ENCODE measurements at places on chromosomes 7 and 10. TPM values are rescaled to one million over a fixed set of nuclear protein-coding genes. Genes with fewer than 3 reads are reported as not detected.

DNA sequence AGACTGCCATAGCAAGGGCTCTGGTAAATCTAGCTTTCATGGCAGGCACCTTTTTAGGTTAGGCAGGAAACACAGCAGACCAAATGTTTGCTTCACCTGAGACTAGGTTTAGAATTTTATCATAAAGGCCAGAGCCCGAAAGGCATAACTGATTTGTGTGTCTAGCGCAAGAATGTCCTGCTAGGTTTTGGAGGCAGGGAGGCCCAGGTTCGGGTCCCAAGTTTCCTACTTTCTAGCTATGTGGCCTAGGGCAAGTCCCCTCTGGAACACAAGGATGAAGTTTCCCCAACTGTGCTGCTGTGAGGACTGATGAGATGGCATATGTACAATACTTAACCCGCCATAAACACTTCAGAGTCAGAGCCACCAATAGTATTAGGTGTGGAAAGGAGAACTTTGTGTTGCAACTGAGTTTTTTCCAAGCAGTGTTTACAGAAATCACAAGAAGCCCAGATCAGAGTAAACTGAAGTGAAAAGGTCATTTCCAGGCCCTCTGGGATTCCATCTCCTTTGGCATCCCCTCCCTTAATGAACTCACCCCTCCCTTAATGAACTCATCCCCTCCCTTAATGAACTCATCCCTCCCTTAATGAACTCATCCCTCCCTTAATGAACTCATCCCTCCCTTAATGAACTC lies 244.9 kb downstream of the SKAP2 start:
- no peaks in the 10 kb centered on the region for H3K4me1 ChIP-seq
- no peaks in the 10 kb centered on the region for H3K36me3 ChIP-seq
- peaks cover 1% of the 10 kb centered on the region for H3K27me3 ChIP-seq

The ACBD7 gene
- 1.9 TPM for total RNA-seq

DNA sequence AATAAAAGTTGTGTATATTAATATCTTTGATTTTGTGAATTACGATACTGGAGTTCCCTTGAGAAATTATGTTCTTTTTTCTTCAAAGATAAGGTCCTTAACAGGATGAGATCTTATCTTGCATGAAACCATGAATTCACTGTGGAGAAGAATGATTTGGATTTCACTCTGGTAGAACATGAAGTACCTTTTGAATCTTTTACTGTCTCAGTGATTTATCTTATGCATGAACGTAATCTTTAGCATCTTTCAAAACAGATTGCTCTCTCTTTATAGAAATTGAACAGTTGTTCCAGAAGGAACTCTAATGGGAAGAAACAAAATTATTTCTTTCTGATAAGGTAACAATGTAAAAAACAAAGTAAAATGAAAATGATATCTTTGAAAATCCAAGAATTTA lies 11.0 kb upstream of the ZNF438 start:
- no peaks in the 10 kb centered on the region for H3K36me3 ChIP-seq
- H3K27me3 ChIP-seq, result peaks cover 7% of the 10 kb centered on the region
- DNase-seq, result no peak
- no peak overlapping the region for H3K4me3 ChIP-seq
- H3K27ac ChIP-seq, result no peak overlapping the region

GRCh38 chr7:116337018-116337417 lies 126.7 kb downstream of the TES start:
- H3K27ac ChIP-seq, result no peak overlapping the region
- no peak overlapping the region for H3K4me3 ChIP-seq
- no peaks in the 10 kb centered on the region for H3K36me3 ChIP-seq

The COL1A2 gene
- not detected for total RNA-seq

GRCh38 chr10:58725901-58726300 lies 213.2 kb downstream of the BICC1 start:
- H3K27ac ChIP-seq, result no peak overlapping the region
- DNase-seq, result no peak
- no peaks in the 10 kb centered on the region for H3K27me3 ChIP-seq
- no peak overlapping the region for H3K4me3 ChIP-seq

DNA sequence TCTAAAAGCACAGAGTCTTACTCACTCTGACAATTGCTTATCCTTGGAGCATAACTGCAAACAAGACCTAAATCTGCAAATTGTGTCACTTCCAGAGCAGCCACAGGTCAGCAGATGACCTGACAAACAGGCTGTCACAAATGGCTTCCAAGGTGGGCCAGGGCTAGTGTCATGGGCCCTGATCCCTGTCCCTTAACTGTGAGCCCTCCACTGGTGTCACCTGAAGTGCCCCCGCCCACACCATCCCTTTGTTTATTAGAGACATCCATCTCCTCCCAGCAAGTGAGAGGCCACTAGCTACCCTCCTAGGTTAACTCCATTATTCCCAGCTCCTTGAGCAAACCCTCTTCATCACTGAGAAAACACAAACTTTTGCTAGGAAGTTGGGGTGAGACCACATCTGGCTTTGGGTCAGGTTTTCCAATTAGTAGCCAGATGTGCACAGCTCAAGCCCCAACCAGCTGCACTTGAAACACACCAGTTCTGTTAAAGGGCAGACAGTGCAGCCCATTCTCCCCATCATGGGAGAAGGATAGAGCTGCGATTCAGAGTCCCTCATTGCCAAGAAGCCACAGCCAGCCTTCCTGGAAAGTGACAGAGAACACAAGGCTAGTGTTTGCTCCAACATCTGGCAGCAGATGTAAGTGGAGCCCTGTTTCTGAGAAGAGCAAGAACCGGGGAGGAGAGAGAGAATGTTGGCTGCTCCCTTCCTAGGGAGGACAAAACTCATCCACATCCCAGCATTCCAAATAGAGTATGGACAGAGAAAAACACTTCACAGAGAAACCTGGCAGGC lies 75.7 kb upstream of the NANOS1 start:
- no peak overlapping the region for H3K4me3 ChIP-seq
- H3K27me3 ChIP-seq, result peaks cover 5% of the 10 kb centered on the region
- no peaks in the 10 kb centered on the region for H3K4me1 ChIP-seq

DNA sequence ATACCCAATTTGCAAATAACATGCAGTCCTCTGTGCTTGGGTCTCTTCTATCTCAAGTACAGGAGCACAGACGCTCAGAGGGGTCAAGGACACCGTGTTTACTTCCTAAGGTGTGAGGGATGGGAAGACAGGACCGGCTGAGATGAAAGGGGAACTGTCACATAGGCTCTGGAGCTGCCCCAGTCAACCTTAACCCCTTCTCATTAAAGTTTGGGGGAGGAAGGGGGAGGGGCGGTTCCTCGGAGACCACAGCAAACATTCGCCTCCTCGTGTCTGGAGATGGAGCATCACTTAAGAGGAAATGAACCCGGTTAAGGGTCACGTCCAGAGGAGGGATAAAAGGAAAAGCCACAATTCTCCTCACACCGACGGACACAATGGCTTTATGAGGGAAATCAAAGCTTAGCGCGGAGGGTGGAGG lies 1.1 kb downstream of the SH3PXD2A start:
- H3K27me3 ChIP-seq, result peaks cover 27% of the 10 kb centered on the region
- no peaks in the 10 kb centered on the region for H3K36me3 ChIP-seq
- no peak for DNase-seq
- peaks cover 14% of the 10 kb centered on the region for H3K4me1 ChIP-seq
- peak overlapping the region; percentile 79 for H3K4me3 ChIP-seq

DNA sequence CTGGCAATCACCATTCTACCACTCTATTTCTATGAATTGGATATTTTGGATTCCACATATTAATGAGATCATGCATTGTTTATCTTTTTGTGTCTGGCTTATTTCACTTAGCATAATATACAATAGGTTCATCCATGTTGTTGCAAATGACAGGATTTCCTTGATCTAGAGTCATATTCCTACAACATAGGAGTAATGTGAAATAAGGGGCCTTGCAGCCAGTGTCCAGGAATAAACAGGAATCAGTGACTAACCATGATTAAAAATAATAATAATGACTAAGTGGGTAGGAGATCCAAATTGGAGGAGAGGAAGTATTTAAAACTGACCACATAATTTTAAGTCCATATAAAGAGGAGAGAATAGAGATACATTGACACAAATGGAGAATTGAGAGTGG lies 49.9 kb downstream of the SCIN start:
- H3K36me3 ChIP-seq, result no peaks in the 10 kb centered on the region
- H3K27me3 ChIP-seq, result peaks cover 4% of the 10 kb centered on the region
- H3K27ac ChIP-seq, result no peak overlapping the region
- no peak for DNase-seq
- no peaks in the 10 kb centered on the region for H3K4me1 ChIP-seq

DNA sequence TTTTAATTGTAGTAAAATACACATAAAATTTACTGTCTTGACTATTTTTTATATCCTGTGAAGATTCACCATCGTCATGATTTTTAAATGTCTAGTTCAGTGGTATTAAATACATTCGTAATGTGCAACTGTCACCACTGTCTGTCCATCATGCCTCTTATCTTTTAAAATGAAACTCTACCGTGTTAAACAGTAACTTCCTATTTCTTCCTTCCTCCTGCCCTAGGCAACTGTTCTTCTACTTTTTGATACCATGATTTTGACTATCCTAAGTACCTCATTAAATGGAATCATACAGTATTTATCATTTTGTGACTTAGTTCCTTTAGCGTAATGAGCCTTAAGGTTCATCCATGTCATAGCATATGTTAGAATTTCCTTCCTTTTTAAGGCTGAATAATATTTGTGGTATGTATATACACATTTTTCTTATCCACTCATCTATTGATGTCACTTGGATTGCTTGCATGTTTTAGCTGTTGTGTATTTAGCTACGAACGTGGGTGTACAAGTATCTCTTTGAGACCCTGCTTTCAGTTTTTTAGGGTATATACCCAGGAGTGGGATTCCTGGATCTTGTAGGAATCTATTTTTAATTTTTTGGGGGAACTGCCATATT lies 13.5 kb downstream of the SLK start:
- H3K4me3 ChIP-seq, result no peak overlapping the region
- peaks cover 3% of the 10 kb centered on the region for H3K36me3 ChIP-seq
- H3K27me3 ChIP-seq, result no peaks in the 10 kb centered on the region
- no peak overlapping the region for H3K27ac ChIP-seq

The EN2 gene
- not detected for total RNA-seq

DNA sequence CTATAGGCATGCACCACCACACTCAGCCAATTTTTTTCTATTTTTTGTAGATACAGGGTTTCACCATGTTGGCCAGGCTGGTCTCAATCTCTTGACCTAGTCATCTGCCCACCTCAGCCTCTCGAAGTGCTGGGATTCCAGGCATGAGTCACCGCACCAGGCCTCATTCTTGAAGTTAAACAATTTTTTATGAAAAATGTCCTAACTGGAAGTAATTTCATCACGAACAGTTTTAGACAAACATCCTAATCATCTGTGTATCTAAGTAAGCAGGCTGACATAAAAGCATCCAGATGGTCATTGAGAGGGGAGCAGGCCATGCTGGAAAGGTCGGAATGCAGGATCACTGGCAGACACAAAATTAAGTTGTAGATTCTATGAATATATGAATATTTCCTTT lies 269.1 kb downstream of the ZMYND11 start:
- H3K27me3 ChIP-seq, result no peaks in the 10 kb centered on the region
- no peak for DNase-seq
- no peak overlapping the region for H3K27ac ChIP-seq
- H3K4me1 ChIP-seq, result no peaks in the 10 kb centered on the region
- peaks cover 3% of the 10 kb centered on the region for H3K36me3 ChIP-seq

The FBXL13 gene
- 0.63 TPM for total RNA-seq

- peaks cover 47% of the 10 kb centered on the region for H3K4me1 ChIP-seq
- no peaks in the 10 kb centered on the region for H3K27me3 ChIP-seq
- no peak overlapping the region for H3K4me3 ChIP-seq
- H3K27ac ChIP-seq, result no peak overlapping the region
- no peaks in the 10 kb centered on the region for H3K36me3 ChIP-seq
These were observed 12.1 kb downstream of the HKDC1 start for GRCh38 chr10:69232252-69232651.

DNA sequence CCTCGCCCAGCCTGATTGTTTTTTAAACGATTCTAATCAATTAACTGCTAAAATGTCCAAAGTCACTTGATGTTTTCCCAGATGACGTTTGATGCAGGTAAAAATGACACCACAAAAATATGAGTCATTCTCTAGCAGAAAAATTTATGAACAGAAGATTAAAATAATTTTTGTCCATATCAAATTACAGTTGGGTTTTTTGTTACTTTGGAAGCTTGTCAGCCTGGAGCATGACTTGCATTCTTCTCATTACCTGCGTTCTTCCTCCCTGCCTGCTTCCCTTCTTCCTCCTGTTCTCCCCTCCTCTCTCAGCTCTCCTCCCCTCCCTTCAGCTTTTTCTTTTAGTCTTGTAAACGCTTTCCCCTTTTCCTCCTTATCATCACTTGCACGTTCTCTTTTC lies 18.7 kb downstream of the IL15RA start:
- H3K27me3 ChIP-seq, result no peaks in the 10 kb centered on the region
- no peak for DNase-seq
- H3K4me3 ChIP-seq, result no peak overlapping the region
- H3K36me3 ChIP-seq, result peaks cover 32% of the 10 kb centered on the region
- no peak overlapping the region for H3K27ac ChIP-seq

GRCh38 chr7:111215550-111215949 lies 124.6 kb downstream of the LRRN3 start:
- peaks cover 5% of the 10 kb centered on the region for H3K4me1 ChIP-seq
- no peak overlapping the region for H3K27ac ChIP-seq
- peaks cover 13% of the 10 kb centered on the region for H3K36me3 ChIP-seq
- no peaks in the 10 kb centered on the region for H3K27me3 ChIP-seq
- no peak for DNase-seq
- no peak overlapping the region for H3K4me3 ChIP-seq

The HOXA10 gene
- not detected for total RNA-seq

The FAM25C gene
- not detected for total RNA-seq

The VSIR gene
- total RNA-seq, result 112 TPM

The C10orf67 gene
- 0.07 TPM for total RNA-seq

- no peak overlapping the region for H3K27ac ChIP-seq
- no peak overlapping the region for H3K4me3 ChIP-seq
- DNase-seq, result no peak
- H3K27me3 ChIP-seq, result no peaks in the 10 kb centered on the region
- H3K36me3 ChIP-seq, result no peaks in the 10 kb centered on the region
- no peaks in the 10 kb centered on the region for H3K4me1 ChIP-seq
These were observed 121.5 kb downstream of the POLR1F start for GRCh38 chr7:19587291-19587690.

DNA sequence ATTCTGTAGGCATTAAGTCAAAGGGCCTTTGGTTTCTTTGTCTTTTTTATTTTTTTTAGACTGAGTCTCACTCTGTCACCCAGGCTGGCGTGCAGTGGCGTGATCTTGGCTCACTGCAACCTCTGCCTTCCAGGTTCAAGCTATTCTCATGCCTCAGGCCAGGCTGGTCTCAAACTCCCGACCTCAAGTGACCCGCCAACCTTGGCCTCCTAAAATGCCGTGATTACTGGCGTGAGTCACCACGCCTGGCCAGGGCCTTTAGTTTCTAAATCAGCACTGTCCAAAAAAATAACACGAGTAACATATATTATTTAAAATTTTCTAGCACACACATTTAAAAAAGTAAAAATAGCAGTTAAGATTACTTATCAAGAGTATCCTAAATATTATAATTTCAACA lies 11.1 kb upstream of the ACSL5 start:
- H3K4me1 ChIP-seq, result no peaks in the 10 kb centered on the region
- H3K27ac ChIP-seq, result no peak overlapping the region
- DNase-seq, result no peak
- H3K36me3 ChIP-seq, result no peaks in the 10 kb centered on the region
- no peak overlapping the region for H3K4me3 ChIP-seq

- no peaks in the 10 kb centered on the region for H3K27me3 ChIP-seq
- no peak overlapping the region for H3K27ac ChIP-seq
- H3K4me1 ChIP-seq, result no peaks in the 10 kb centered on the region
These were observed 710.1 kb upstream of the KCND2 start for GRCh38 chr7:119562839-119563238.

The COL13A1 gene
- not detected for total RNA-seq

GRCh38 chr10:85149766-85150165 lies 821.4 kb downstream of the CCSER2 start:
- no peak for DNase-seq
- H3K36me3 ChIP-seq, result no peaks in the 10 kb centered on the region
- H3K4me1 ChIP-seq, result no peaks in the 10 kb centered on the region

The GJC3 gene
- total RNA-seq, result 0.45 TPM

The NME8 gene
- not detected for total RNA-seq
